Activated CD4-positive, CD25-positive, alpha-beta regulatory T cell treated with anti-CD3 and anti-CD28 coated beads, Interleukin-2, amount 50 U/mL, for 16 hours (primary cell): ENCODE measurements at places on chromosomes 12 and 14.

DNA sequence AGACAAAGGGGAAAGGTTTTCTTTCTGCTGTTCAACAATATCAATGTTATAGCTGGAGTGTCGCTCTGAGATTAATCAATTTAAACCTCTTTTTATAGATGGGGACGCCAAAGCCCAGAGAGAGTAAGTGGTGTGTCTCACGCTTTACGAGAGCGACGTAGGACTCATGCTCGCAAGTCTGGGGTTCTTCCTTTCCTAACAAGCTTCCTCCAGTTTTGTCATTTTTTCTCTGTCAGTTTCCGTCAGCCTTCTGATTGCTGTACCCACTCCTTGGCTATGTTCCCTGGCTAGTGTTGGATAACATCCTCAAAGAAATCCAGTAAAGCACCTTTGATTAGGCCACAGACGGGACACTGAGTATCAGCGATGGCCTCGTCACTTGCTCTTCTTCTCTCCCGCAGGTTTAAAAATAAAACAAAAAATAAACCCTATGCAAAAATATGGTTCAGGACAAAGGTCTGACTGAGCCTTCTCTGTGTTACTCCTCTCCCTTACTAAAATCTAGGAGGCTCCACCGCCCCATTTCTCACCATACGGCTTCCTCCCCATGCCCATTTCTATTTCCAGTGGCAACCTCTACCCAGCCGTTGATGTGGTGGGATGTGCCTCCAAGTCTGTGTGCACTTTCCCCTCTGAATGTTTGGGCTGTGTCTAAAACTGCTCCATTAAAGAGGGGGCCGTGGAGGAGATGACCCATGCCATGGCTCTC lies 172.7 kb upstream of the PARP11 start:
- no peak for DNase-seq

- no peak for DNase-seq
Observed at GRCh38 chr14:20720741-20721140, 24.9 kb upstream of the EDDM3A start.

GRCh38 chr14:81341370-81341769 lies 58.8 kb downstream of the STON2 start:
- DNase-seq, result no peak

DNA sequence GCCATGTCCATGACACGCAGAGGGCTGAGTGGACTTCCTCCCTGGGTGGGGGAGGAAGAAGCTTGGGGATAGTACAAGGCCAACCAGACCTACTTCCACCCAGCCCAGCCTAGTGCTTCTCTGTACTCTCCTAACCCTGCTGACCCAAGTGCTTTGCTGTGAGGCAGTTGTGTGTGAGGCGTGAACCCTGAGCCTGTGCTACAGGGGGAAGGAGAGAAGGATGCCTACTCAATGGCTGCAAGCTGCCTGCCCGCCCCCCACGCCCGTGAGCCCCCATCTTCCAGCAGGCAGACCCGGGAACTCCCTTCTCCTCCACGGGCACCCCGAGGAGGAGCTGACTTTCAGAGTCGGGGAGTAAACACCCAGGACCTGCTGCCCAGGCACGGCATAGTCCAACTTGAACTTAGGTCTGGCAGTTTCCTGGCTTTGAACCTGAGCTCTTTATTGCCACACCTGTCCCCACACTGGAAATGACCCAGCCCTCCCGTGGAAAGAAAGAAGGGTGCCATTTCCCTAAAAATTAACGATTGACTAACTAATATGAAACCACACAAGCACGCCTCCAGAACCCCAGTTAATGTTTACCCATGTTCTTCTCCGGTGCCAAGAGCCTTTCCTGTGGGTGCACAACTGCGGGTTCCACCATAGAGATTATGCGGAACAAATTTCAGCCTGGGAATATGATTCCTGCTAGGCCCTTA lies 10.8 kb downstream of the ALDH2 start:
- no peak for DNase-seq

GRCh38 chr14:88868558-88869159 lies 44.2 kb downstream of the TTC8 start:
- DNase-seq, result no peak

- no peak for DNase-seq
Observed at GRCh38 chr12:105576261-105576660, 245.8 kb downstream of the C12orf75 start.
